Hepatic stellate cell (primary cell): ENCODE measurements at places on chromosomes 6 and 20.

- DNase-seq: no peak
These were observed 20.0 kb downstream of the BRPF3 start for GRCh38 chr6:36216559-36216958.

GRCh38 chr6:111832833-111833418 lies 40.3 kb downstream of the FYN start:
- no peak for DNase-seq

GRCh38 chr20:59024111-59024530 lies 4.9 kb downstream of the TUBB1 start:
- no peak for DNase-seq

GRCh38 chr6:105184921-105185320 lies 5.1 kb upstream of the POPDC3 start:
- DNase-seq: no peak

DNA sequence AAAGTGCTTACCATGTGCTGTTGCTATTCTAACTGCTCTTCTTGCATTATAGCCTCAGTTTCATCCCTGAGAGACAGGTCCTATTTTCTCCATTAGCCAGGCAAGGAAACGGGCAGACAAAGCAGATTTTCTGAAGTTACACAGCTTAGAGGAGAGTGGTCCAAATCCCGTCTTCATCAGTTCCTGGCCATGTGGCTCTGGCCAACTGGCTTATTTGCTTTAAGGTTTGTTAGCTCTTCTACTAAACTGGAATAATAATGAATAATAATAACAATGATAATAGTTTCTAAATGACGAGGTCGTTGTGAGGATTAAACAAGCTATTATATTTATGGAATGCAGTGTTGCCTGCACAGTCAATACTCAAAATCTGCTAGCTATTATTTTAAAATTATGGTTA lies 35.8 kb upstream of the BCAS1 start:
- no peak for DNase-seq

DNA sequence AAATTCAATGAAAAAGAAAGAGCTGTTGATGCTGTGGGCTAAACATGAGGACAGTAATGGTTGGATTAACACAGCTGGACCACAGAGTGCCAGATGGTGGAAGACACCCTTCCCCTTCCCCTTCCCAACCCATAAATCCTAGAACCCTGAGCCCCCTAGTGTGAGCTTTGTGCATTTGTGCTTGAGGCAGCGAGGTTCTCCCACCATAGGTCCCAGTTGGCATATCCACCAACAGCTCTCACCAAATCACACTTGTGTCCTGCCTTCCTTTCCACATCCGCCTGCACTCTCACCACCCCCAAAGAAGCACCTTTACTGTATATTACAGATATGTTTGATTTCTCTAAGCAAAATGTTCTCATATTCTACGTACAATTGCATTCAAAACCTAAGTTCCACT lies 32.8 kb upstream of the HBS1L start:
- no peak for DNase-seq

GRCh38 chr20:49983123-49983847 lies 505 bp downstream of the SNAI1 start:
- DNase-seq: no peak

DNA sequence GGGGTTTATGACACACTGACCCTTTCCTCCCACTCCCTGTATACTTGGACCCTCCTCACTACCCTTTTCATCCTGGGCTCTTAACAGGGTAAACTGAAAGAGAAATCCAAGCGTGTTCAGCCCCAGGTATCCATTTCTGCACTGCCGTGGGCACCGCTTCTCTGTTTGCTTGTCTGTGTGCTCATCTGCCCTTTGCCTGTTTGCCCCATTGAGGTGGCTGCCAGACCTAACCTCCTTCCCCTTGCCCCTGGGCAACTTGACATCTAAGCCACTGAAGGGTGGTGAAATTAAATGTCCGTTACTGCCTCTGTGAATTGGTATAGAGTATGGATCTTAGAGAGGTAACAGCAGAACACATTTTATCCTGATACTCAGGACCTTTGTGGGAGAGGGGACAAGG lies 38.7 kb downstream of the ACSS2 start:
- no peak for DNase-seq

DNA sequence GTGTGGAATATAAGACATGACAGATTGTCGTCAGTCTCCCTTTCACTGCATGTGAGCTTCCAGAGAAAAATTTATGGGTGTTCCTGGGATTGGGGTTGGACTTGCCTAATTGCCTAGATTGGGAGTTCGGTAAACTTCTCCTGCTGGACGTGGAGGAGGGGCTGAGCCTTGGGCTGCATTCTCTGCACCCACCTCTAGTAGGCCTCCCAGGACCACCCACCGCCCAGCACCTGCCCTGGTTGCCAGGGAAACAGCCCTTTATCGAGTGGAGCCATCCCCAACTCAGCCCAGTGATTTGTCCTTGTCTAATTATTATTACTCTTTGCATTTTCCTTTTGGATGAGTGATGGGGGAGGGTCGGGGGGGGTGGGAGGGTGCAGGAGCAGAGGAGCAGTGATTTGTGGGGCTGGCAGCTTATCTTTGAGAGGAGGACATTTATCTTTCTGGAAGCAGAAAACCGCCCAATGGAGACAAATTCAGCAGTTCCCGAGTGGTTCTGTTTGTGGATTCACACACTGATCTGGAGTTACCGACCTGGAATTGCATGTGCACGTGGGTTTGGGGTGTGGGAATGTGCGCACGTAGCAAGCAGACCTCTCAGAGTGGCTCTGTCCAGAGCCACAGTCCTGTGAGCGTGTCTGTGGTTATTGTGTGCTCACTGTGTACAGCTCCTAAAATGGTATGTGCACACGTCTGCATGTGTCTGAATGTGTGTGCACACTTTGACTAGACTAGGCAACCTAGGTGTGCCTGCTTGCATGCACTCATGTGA lies 104.5 kb downstream of the DHX35 start:
- DNase-seq: no peak
